ENCODE measurements at places on chromosomes 2 and 18.

DNA sequence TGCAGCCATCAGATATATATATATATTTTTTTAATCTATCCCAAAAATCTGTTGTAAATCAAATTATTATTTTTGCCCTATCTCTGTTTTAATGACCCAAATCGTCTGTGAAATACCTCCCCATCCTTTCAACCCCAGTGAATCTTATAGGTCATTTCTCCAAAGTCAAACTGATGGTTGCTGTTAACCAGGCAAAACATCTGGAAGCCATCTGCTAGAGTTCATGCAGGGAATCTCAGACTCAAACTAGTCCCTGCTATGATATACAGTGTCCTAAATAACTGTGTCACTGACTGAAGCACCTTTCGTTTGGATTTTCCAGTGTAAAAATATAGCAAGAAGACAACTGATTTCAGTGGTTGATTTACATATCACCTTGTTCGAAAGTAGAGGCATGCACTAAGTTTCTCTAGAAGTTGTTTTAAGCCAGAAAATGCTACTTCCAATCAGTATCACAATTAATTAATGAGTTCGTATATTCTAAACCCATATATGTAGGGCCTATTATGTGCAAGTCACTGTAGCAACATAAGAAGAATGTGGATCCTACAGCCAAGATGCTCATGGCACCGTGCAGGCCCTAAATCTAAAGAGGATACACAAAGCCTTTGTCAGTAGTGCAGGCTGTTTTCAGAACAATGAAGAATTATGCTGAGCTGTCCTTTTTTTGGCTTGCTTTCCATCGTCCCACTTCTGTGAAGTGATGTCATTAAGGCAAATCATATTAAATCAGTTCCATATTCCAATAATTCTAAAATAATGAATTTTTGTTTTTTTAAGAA, 566.0 kb downstream of the STK39 start:
- no peak for DNase-seq

- DNase-seq = no peak
These were observed 10.8 kb upstream of the SDC1 start for GRCh38 chr2:20235655-20236305.

GRCh38 chr2:120637847-120638246, 97.8 kb upstream of the GLI2 start:
- no peak for DNase-seq

DNA sequence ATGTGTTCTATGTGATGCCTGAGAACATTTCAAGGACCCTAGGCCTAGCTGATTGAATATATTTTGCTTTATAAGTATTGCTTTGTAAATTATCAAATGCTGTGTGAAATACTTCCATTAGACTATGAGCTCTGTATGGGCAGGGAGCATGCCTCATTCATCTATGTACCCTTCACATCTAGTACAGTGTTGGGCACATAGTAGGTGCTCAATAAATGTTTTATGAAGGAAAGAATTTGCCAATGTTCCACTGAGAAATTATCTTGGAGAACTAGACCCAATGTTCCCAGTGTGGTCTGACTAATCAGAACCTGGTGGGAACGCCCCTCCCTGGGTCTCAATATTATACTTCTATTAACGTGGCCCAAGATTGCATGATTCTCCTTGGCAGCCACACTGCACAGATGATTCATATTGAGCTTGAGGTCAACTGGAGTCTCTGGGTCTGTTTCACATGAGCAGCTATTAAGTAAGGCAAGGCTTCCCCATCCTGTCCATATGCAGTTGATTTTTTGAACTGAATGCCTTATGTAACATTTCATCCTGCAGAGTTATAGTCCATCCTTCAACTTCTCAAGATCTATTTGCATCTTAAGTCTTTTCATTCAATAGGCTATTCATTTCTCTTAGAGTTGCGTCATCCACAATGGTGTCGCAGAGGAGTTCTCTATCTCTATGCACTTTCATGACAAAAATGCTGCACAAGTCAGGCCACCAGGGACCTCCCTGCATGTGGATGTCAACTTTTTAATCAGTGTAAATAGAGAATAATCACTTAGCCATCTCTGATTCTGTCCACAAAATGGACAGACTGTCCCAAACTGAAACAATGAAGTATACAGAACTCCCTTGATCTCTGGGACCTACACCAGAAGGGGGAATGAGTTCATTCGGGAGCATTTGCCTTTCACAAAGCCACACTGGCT, 257.6 kb downstream of the CYP26B1 start:
- DNase-seq = no peak

GRCh38 chr2:11784747-11785610, 38.5 kb downstream of the LPIN1 start:
- peak; percentile 67 for DNase-seq

GRCh38 chr2:1613731-1614354, 130.5 kb downstream of the PXDN start:
- DNase-seq = no peak

DNA sequence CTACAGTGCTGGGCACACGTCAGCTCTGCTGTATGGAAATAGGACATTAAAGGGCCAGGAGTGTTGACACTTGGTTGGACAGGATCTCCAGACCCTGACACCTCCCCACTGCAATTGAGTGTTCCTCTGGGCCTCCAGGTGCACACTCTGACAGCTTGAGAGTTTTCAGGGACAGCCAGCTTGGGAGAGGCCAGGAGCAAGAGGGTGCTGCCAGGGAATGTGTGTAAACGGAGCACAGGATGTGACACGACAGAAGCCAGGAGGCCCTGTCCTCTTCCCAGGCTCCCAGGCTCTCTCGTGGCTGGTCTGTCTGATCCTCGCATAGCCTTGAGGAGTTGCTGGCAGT, 318.1 kb upstream of the HS6ST1 start:
- DNase-seq = no peak

GRCh38 chr2:33839791-33840190, 240.7 kb upstream of the FAM98A start:
- no peak for DNase-seq

GRCh38 chr18:59684777-59685176, 12.4 kb downstream of the CCBE1 start:
- DNase-seq = no peak

GRCh38 chr2:214079032-214079431, 331.8 kb upstream of the VWC2L start:
- DNase-seq = no peak

GRCh38 chr2:38685116-38685735, 19.3 kb downstream of the GALM start:
- DNase-seq = no peak

- no peak for DNase-seq
These were observed 126.4 kb downstream of the MAIP1 start for GRCh38 chr2:200081811-200082210.

GRCh38 chr18:26646901-26647300, 98.5 kb upstream of the KCTD1 start:
- DNase-seq = no peak

DNA sequence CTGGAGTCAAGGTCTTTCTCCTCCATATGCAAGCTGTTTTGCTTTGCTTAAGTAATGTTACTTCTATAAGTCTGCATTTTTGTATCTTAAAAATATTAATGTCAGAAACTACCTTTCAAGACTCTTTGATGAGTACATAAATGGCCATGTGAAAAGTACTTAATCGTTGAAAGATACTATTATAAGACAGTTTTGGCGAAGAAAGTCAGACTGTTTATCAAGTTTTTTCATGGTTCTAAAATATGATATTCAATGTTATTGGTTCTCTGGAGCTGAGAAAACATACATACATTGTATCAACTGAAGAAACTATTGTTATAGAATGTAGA, 25.1 kb downstream of the FBXO48 start:
- no peak for DNase-seq

DNA sequence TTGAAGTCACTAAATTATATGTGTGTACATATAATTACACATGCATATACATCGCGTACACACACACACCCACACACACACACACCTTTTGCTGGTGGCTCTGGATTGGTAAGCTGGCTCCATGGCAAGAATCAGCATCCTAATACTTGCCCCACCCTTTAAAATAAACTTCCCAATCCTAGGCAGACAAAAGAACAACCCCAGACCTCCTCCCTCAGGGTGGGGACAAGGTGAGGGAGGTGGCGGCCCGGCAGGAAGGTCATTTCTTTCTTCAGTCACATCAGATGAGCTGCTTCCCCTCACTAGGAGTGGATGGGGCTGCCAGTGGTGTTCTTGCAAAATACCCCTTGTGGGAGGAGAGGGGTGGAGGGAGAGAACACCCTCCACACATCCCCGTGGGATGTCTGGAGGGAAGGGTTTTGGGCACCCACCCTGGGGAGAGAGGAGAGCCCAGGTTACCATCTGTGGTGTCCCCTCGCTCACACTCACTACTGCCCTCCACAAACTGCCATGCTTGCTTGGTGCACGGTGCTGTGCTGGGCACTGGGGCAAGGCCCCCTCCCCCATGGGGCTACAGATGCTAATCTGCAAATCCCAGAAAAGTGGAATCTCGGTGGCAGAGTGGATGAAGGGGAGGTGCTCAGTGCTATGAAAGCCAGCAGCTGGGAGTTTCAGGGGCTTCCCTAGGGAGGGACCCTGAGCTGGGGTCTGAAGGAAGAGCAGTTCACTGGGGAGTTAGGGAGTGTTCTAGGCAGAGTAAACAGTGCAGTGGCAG, 64.0 kb downstream of the ODC1 start:
- no peak for DNase-seq

DNA sequence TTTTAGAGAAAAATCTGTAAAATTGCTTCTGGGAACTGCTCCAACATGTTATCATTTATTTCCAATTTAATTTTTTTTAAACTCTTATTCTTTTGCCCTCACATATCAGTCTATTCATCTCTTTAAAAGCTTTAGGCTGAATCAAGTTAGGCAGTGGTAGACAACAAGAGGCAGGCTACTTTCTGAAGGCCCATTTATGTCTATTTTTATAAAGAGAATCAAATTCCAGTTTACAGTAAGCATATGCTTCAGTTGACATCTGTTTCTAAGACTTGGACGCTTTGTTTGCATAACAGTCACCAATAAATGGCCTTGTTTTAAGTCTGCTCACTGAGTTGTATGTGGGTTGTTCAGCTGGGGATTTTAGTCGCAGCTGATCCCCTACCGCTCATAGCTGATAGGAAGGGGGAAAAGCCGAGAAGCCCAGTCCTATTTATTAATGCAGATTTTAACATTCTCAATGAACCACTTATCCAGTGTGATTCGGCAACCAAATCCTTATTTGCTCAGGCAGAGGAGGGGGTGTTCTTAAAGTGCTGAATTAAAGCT, 260.4 kb upstream of the SIX3 start:
- DNase-seq = no peak

- no peak for DNase-seq
These were observed 214.7 kb downstream of the KCNH7 start for GRCh38 chr2:162623888-162624287.

DNA sequence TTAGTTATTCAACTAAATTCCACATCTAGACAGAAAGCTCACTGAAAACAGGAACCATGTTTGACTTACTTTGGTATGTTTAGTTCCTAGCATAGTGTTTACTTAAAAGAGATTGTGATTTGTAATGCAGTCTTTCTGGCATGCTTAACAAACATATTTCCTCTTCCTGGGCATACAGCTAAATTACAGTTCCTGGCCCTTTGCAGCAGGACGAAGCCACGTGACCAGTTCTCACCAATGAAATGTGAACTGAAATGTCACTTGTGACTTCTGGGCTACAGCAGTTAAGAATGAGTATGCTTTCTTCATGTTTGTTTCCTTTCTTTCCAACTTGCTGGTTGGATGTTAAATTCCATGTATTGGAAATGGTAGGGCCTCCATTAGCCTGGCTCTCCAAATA, 330.5 kb downstream of the FIGN start:
- no peak for DNase-seq

DNA sequence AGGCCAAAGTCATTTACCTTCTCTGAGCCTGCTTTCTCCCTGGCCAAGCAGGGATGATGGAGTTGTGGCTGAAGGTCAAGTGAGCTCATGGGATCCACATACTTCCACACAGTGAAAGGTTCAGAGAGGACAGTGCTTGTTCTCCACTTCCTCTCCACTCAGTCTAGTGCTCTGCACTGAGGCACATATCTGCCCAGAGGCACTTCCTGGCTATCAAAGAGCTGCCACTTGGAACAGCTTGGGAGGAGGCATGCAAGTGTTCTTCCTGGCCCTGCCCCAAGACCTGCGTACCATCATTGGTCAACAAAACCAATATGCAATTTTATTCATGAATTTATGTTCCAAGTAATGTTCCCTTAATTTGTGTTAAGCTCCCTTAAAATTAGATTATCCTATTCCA, 71.9 kb downstream of the RNF152 start:
- DNase-seq = no peak

DNA sequence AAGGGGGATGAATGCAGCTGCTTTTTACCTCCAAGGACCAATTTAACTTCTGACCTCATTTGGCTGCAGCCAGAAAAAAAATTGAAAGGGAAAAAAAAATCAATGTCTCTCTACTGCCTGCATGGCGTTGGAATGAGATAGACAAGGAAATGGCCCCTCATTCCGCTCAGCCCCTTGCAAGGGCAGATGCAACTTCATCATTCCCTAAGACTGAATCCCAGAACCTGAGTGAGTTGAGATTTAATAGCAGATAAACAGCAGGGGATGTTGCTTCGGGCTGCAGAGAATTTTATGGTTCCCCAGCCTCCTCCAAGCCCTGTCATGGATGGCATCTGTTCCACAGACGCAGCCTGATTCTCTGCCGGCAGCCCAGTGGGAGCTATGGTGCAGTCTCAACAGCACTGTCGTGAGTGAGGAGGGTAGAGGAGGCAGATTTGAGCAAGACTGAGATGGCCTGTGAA, 49.0 kb downstream of the CAPN13 start:
- DNase-seq = no peak

- DNase-seq = no peak
These were observed 508.2 kb downstream of the TNS1 start for GRCh38 chr2:217494557-217494956.

DNA sequence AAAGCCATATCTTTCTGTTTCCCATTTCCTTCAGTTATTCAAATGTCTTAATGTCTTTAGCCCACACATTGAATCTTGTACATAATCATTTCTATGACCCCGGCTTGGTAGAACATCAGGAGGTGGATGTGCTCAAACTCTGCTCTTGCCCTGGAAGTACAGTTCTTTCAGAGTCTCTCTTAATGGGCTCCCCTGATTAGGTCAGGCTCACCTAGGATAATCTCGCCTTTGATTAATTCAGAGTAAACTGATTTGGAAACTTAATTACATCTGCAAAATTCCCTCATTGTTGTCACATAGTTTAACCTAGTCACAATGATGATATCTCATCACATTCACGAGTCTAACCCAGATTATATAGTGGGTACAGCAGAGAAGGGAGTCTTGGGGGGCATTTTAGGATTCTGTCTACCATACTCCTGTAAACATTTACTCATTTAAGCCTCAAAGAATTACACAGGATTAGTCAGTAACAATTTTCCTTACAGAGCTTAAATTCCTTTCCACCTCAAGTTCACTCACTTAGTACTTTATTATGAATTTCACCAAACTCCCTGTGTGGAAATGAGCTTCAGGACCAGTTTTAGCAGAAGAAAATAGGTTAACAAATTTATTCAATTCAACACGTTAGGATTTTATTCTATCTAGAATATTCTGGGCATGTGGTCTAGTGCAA, 135.5 kb downstream of the FHOD3 start:
- no peak for DNase-seq

- no peak for DNase-seq
These were observed 2.5 kb downstream of the DCC start for GRCh38 chr18:52342456-52342855.

GRCh38 chr18:46166261-46166970, 62.2 kb downstream of the HAUS1 start:
- no peak for DNase-seq

All from stimulated activated naive CD8-positive, alpha-beta T cell treated with anti-CD3 and anti-CD28 coated beads, Interleukin-15, Interleukin-2, amounts not matched to agents 100 U/mL and 50 U/mL, for 24 hours (primary cell).